Tibial nerve (tissue), 4 donors: ENCODE measurements at places on chromosomes 7 and 10.

GRCh38 chr10:30887839-30888238, 143.8 kb downstream of the ZNF438 start:
- DNase-seq, result no peak

DNA sequence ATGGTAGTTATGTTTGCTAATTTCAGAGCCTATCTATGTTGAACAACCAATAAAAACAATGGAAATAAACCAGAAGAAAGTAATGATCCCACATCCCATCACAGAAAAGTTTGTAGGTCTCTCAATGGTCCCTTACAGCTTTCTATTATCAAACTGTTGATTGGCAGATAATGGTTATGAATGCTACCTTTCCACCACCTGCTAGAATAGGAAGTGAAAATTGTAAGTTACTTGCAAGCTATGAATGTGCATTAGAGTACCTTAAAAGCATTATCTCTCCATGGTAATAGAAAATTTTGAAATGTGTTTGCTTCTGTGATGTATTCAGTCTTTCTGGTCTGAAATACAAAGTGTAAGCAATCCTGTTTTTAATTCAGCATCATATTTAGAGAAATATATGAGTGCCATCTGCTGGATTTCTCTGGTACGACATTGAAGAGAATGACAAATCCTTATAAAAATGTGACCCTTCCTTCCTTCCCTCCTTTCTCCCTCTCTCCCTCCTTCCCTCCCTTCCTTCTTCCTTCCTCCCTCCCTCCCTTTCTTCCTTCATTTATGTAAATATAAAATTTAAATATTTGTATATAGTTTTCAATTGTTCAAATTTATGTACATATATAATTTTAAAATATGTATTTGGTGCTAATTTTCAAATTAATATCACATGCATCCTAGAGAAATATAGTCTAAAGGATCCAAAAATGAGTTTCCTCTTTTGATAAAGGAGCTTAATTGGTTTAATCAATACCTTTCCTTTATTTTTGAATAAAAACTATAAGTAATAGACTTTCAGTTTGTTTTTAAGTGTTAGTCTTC, 41.4 kb upstream of the PNLIPRP3 start:
- DNase-seq, result peak; percentile 78

- DNase-seq, result no peak
Observed at GRCh38 chr10:129900825-129901224, 63.2 kb downstream of the EBF3 start.

DNA sequence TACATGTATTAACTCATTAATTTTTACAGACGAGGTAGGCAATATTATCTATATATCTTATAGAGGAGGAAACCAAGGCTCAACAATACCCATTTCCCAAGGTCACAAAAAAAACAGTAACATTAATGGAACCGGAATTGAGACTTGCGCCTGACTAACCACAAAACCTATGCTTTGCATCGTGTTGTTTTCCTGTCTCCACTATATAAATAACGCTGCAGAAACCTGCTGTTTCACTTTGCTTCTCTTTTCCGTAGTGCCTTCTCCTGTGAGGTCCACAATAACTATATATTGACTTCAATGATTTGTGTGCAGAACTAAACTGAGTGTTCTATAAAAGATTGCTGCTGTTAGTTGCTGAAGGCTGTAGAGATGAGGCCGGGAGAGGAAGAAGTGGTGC, 97.7 kb upstream of the RPA3 start:
- no peak for DNase-seq

DNA sequence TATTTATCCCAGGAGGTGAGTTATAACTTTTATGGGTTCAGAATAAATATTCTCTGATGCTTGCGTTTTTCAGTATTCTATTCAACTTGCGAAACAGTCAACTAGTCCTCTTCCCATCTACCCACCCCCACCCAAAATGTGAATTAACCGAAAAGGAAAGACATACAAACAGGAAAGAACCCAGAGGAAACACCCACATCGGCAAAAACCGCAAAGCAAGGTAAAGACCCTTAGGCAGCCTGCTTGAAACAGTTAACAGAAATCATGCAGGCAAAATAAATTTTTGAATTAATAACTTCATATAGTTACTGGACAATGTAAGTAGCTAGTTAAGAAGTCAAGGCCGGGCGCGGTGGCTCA, 5.4 kb downstream of the ZC3HAV1 start:
- no peak for DNase-seq
